ENCODE measurements at places on chromosomes 6 and 20.

DNA sequence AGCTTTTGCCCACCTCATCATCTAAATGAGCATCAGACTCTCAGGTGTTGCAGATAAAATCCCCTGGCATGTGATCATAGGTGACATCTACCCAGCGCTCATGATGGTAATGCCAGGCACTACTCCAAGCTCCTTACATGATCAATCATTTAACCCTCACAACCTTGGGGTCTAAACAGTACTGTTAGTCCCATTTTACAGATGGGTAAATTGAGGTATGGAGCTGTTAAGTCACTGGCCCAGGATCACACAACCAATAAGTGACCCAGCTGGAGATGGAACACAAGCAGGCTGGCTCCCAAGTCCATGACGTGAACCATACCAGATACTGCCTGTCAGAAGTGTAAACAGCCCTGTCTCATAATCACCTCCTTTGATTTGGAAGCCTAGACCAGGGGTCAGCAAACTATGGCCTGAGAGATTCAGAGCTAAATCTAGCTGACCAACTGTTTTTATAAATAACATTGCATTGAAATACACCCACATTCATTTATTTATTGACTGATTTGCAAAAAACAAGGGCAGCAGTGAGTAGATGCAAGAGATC is 79.2 kb downstream of the UNC5CL start:
- DNase-seq = no peak

GRCh38 chr6:54722328-54722727 is 124.2 kb upstream of the FAM83B start:
- DNase-seq = no peak

DNA sequence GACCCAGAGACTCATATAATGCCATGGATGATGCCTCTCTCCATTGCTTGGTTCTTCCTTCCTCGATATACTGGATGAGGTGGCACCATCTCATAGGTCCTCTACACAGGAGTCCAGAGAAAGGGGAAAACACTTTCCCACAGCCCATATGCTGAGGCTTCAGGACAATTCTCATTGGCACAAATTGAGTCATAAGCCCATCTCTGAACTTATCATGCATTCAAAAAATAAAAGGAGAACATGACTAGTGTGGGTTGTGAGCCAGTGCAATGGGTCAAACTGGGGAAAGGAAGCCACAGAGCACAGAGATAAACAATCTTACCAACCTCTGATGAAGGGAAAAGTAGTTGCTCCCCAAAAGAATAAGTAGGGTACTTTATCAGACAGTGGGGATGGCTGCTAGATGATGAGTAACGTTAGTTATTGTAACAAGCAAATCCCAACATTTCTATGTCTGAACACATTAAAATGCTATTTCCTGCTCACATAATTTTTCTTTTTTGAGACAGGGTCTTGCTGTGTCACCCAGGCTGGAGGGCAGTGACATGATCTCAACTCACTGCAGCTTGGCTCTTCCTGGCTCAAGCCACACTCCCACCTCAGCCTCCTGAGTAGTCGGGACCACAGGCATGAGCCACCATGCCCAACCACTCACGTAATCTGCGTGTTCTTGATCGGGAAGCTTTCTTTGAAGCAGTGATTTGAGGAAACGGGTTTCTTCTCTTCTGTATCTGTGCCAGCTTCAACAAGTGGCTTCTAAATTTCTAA is 27.0 kb downstream of the SOD2 start:
- no peak for DNase-seq

- no peak for DNase-seq
Observed at GRCh38 chr6:61977947-61978346, 308.1 kb downstream of the KHDRBS2 start.

DNA sequence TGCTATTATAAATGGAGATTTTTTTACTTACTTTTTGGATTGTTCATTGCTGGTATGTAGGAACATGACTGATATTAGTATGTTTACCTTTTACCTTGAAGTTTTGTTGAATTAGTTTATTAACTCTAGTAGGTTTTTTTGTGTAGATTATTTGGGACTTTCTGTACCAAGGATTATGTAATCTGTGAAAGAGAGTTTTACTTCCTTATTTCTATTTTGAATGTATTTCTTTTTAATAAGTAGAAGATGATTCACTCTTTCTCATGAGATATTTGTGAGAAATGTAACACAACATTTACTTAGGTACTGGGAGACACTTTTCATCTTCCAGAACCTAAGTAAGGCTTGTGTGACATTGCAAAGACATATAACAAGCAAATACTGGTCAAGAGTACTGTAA is 473.9 kb upstream of the HS3ST5 start:
- DNase-seq = no peak

DNA sequence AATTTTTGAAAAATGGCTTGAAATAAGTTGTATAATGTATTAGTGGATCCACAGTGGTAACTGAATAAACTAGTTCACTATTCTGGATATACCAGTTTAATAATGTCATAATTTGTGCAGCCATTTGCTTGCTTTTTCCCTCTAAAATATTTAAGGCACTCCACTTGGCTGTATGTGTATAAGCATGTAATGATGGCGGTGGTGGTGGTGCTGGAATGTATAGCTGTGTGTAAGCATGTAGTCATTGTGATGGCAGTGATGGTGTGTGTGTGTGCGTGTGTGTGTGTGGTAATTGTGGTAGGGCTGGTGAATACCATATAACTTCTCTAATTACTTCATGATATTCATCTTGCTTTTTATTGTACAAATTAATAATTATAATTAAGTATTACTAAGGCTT is 89.2 kb upstream of the HIVEP1 start:
- no peak for DNase-seq

DNA sequence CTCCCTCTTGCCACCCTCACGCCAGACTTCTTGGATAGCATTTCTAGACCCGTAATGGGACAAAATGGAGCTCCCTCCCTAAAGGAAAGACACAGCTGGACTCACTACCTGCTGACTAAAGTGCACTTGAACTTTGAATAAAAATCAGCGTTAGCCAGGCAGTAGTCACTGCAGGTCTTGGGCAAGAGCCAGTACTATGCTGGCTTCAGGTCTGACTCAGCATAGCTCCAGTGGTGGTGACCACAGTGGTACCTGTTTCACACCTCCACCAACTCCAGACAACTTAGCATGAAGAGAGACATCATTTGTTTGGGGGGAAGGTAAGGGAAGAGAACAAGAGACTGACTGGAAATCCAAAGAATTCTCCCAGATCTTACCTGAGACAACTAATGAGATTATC is 906.8 kb downstream of the GRIK2 start:
- no peak for DNase-seq

DNA sequence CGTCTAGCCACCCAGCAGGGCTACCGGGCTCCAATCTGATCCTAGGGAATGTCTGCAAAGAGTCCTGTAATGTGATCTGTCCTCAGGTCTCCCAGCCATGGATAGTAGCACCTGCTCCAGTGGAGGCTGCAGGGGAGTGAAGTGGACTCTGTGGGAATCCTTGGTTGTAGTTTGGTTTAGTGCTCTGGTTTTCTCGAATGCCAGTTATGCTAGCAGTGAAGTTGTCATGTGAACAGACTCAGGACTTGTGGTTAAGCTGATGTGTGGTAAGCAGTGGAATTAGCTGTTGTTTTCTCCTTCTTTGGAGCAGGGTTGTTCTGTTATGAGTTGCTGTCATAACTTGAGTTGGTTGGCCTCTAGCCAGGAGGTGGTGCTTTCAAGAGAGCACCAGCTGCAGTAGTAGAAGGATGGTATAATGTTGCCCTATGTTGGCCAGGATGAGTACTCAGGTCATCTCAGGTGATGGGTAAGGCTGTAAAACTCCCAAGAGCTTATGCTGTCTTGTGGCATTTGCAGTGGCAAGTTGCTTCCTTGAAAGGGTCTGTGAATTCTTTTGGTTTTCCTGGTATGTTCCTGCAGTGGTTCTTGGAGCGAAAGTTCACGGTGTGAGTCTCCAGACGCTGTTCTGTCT is 390.2 kb downstream of the UTRN start:
- peak; percentile 64 for DNase-seq

DNA sequence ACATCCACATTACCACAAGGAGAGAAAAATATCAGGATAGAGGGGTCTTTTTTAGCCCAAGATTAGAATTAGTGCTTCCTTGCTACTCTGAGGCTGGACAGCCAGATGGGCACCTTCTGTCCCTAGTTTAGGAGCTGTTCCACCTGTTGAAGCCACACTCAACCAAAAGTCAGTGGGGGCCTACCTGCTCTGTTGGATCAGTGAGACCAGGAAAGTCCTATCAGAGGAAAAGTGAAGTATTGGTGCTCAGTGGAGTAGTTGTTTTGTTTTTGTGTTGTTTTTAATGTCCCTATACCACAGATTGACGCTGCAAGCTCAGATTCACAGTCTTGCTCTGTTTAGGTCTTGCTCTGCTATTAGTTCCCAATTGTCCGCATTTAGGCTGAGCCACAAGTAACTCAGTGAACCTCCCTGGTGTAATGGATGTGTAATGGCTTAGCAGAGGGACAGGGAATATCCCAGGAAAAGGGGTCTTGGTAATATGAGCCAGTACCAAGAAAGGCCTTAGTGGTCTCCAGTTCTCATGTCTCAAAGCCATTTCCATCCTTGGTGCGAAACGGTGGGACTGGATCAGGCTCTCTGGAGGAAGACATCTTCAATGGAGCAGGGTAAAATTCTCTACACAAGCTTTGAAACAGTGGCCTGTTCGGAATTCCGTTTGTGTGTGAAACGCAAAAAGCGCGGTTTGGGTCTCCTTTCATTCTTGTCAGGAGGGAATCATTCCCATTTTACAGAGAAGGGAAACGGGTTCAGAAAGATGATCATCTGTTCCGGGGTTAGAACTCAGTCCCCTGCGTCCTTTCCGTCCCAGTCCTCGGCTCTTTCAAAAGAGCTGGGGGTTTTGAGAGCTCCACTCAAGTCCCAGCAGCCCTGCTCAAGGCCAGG is 631 bp upstream of the PABPC1L start:
- no peak for DNase-seq

GRCh38 chr6:149334682-149335160 is 17.2 kb downstream of the TAB2 start:
- DNase-seq = no peak

GRCh38 chr6:119533603-119534279 is 184.2 kb upstream of the MAN1A1 start:
- peak; percentile 16 for DNase-seq

DNA sequence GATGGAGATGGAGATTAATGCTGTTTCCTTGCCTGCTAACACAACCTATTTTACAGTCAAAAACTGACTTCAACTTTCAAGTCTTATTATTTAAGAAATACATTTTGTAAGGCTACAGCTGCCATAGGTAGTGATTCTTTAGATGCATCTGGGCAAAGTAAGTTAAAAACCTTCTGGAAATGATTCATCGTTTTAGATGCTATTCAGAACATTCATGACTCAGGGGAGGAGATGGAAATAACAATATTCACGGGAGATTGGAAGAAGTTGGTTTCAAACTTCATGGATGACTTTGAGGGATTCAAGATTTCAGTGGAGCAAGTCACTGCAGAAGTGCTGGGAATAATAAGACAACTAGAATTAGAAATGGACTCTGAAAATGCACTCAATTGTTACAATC is 174.9 kb upstream of the GGTLC1 start:
- no peak for DNase-seq

DNA sequence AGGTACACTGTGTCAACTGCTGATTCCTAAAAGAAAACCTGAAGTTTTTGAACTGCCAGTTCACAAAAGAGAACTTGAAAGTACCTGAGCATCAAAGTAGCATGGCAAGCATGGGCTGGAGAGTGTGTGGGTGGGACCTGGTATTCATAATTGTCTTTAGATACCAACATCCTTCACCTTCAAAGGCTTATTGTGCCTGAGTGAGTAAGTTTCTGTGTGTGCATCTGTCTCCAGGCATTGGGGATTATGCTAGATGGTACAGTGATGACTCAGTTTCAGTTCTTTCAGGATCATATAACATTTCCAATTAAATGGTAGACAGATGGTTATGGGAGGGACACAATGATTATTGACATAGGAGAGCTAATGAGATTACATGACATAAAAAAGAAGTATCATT is 238.5 kb downstream of the ZFAND3 start:
- DNase-seq = no peak

GRCh38 chr20:42634156-42634555 is 555.5 kb downstream of the PTPRT start:
- no peak for DNase-seq

- DNase-seq = no peak
Observed at GRCh38 chr20:521860-522259, 21.7 kb downstream of the CSNK2A1 start.

GRCh38 chr6:126923807-126924206 is 194.7 kb upstream of the RSPO3 start:
- DNase-seq = no peak

DNA sequence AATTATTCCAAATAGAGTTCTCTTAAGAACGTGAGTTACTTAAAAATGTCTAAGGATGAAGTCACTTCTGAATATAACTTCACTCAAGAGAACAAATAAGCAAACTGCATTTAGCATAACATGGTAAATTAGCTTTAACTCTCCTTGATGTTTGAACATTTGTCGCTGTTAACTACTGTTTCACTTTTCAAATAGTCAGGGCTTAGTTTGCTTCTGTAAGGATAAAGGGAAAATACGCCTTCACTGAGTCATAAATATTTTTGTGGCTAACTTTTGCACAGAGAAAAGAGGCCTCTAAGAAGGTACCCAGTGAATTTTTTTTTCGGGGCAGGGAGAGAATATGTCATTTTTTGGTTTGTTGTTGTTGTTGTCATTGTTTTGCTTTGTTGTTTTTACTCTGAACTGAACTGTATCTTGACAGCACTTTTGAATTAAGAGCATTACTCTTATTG is 8.1 kb downstream of the PTPN1 start:
- DNase-seq = no peak

DNA sequence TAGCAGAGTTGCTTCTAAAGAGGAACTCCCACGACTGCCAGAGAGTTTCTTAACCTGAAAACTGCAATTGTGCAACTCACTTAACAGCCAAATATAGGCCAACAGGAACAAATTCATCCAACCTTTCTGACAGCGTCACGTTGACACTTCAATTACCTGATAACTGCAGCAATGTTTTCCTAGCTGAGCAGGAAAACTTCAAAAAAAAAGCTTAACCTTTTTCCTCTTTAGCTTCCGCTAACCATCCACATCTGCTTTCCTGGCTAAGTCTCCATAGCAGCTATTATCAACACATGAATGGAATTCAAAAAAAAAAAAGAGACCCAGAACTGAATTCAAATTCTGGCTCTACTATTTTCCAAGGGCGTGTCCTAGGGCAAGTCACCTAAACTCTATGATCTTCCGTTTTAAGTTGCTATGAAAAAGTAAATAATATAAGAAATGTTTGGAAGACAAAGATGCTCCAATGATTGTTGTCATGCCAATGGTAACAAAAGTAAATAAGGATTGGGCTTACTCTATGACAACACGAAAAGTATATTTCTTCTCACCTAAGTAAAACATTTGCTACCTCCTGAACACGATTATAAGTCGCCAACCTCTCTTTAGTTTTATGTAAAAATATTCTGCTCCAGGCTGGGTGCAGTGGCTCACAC is 524.6 kb upstream of the JARID2 start:
- peak; percentile 58 for DNase-seq

GRCh38 chr6:159467473-159468041 is 225.5 kb downstream of the SOD2 start:
- DNase-seq = no peak

DNA sequence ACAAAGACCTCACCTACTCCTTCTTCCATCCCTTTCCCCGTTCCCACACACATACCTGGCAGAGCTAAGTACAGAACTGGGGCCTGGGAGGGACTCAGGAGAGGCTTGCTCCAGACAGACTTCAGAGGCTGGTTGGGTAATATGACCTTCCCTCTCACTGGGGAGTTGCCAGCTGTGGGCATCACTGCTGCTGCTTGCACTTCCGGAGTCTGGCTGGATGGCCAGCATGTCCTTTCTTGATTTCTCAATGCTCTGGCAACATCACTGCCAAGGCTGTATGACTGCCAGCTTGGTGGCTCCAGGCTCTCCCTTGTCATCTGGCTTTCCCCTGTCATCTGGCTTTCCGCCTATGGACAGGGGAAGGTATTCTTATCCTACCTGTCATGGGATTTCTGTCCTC is 47.8 kb downstream of the CDH22 start:
- DNase-seq = no peak
